ENCODE measurements at places on chromosomes 6 and 20. TPM values are rescaled to one million over a fixed set of nuclear protein-coding genes. Genes with fewer than 3 reads are reported as not detected.

Gene CALHM6
- total RNA-seq: 1.7 TPM

Gene RUNX2
- total RNA-seq: 31.0 TPM

Gene FOXQ1
- total RNA-seq: not detected

Gene CENPQ
- total RNA-seq: 12.4 TPM

Gene TPBG
- 0.13 TPM for total RNA-seq

Gene PAK5
- total RNA-seq: not detected

Gene NUP153
- total RNA-seq: 105 TPM

Gene OXT
- not detected for total RNA-seq

Gene BPI
- not detected for total RNA-seq

Gene SLC26A8
- not detected for total RNA-seq

Gene GGT7
- total RNA-seq: 11.6 TPM

Gene SYCP2L
- total RNA-seq: not detected

Gene C20orf144
- 0.11 TPM for total RNA-seq

Gene DEFB132
- not detected for total RNA-seq

Gene UQCC2
- 110 TPM for total RNA-seq

DNA sequence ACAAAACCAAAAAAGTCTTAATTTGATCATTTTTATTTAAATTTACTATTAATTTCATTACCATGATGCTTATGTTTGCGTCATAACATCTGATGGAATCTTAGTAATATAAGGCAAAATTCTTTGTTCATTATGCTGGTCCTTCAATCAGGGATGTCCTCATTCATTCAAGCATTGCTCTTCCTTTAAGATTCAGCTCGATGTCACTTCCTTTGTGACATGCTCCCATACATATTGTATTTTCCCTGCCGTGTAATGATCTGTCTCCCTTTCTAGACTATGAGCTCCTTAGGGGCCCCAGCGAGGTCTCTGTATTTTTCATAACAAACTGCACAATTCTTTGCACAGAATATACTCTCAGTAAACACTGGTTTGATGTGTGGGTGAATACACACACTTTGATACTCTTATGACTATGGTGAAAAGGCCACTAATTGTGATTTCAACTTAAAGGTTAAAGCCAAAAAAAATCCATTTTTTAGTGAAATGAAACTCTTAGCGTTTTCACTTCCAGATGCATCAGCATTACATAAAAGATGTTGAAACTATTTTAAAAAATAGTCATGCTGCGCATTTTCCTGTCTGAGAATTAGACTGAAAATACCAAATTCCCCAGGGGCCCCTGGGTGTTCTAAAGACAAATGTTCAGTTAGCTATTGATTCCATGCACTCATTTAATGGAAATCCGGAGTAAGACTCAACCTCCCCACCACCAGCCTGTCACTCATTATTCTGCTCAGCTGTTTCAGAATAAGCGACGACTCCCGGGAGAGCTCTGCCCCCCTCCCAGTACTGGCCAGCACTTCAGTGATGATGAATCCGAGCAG, 169.7 kb downstream of the ATXN1 start:
- DNase-seq: no peak

GRCh38 chr6:3506751-3507383, 50.0 kb upstream of the SLC22A23 start:
- DNase-seq: no peak

DNA sequence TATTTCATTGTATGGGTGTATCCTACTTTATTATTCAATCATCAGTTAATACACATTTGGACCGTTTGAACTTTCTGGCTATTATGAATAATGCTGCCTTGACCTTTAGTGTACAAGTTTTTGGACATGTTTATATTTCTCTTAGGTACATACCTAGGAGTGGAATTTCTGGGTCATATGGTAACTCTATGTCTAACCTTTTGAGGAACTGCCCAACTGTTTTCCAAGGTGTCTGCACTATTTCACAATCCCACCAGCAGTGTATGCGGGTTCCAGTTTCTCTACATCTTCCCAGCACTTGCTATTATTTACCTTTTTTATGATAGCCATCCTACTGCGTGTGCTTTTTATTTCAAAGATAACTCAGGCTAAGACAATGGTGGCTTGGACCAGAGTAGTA, 14.3 kb upstream of the SLC13A3 start:
- DNase-seq: no peak

GRCh38 chr20:10022625-10023024, 12.2 kb upstream of the ANKEF1 start:
- no peak for DNase-seq

- DNase-seq: peak; percentile 40
Measured at GRCh38 chr6:116461932-116462885, 1.0 kb downstream of the CALHM6 start.

GRCh38 chr20:5592823-5593739, 157.1 kb upstream of the SHLD1 start:
- DNase-seq: no peak

GRCh38 chr6:138774370-138774769, 801 bp downstream of the CCDC28A start:
- DNase-seq: no peak

GRCh38 chr20:40287683-40288082, 401.4 kb downstream of the MAFB start:
- no peak for DNase-seq

DNA sequence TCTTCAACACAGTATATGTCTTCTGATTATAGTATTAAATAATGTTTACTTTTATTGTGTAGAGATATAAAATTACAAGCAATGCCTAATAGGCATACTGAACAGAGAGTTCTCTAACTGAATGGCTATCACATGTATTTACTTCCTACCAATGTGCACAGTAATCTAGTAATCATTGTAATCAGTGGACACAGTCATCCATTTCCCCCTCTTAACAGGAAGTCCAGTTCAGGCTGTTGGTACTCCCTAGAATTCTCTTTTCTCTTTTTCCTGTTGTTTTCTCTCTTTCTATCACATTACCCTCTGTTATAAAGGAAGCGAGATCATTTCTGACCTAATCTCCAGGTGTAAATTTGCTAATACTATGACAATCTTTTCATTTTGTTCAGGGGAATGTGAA, 172.5 kb downstream of the HTR1B start:
- no peak for DNase-seq

GRCh38 chr6:150377211-150377781, 8.5 kb downstream of the IYD start:
- DNase-seq: no peak

GRCh38 chr6:96826865-96827264, 10.4 kb downstream of the GPR63 start:
- DNase-seq: no peak

- no peak for DNase-seq
Measured at GRCh38 chr6:166830891-166831363, 125.4 kb downstream of the RNASET2 start.

- DNase-seq: no peak
Measured at GRCh38 chr20:1386323-1386722, 6.5 kb downstream of the FKBP1A start.

- DNase-seq: no peak
Measured at GRCh38 chr6:168148231-168148849, 69.3 kb upstream of the FRMD1 start.

- DNase-seq: no peak
Measured at GRCh38 chr6:10302566-10303235, 112.2 kb downstream of the TFAP2A start.

- no peak for DNase-seq
Measured at GRCh38 chr20:54557806-54558590, 82.6 kb downstream of the DOK5 start.

DNA sequence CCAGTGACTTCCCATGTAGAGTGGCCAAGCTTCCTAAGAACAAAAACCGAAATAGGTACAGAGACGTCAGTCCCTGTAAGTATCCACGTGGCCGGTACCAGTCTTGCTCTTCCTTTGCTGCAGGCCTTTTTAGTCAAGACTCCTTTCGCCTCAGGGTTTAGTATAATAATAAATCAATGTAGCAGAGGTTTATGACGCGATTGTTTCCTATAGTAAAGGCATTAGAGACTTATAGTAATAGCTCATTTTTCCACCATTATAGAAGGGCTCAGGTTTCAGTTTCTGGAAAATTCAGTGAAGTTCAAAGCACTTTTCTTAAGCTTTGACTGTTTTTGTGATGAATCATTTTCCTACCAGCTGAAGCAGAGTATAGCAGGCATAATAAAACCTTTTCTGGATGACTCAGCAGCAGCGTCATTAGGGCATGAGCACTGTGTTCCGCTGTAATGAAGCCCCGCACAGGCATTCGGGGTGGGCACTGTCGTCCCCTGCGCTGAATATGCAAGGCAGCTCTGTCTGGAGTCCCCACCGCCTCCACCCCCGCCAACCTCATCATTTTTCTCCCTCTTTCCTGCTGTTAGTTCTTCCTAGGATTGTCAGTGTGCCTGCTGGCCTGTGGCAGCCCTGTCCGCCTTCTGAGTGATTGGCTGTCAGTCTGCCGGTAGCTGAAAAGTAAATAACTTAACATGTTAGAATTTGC, 51.3 kb downstream of the PTPN1 start:
- DNase-seq: peak; percentile 62

DNA sequence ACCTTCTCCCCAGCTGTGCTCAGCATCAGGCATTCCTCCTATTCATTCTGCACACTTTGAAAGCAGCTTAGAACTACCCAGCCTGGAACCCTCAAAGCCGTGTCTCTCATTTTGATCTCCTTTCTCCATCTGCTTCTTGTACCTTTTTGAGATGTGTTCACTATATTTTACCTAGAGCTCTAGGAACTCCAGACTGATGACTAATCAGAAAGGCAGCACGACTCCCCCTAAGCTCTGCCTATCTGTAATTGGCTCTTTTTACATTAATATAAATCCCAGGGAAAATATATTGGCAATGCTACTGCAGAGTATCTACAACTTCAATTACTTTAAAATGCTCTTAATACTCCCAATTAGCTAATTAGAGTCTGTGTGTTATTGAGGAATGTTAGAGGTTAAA, 671.5 kb downstream of the CBLN4 start:
- no peak for DNase-seq

DNA sequence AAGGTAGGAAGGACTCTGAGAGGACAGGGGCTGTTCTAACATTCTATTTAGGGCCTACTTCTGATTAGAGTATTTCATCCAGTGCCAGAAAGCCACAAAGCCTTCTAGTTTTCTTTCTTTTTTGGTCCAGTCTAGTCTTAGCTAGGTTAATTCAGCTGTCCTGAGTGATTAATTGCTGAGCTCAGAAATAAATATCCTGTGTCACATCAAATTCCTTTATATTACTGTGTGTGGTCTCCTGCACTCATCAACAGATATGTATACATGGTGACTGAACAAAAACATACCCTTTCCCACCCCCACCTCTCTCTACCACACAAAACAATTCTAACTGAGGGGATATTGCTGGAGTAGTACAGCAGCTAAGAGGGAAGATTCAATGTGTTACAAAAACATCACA, 601.5 kb upstream of the NRSN1 start:
- DNase-seq: no peak

GRCh38 chr20:47319517-47320252, 36.8 kb downstream of the ZMYND8 start:
- no peak for DNase-seq

DNA sequence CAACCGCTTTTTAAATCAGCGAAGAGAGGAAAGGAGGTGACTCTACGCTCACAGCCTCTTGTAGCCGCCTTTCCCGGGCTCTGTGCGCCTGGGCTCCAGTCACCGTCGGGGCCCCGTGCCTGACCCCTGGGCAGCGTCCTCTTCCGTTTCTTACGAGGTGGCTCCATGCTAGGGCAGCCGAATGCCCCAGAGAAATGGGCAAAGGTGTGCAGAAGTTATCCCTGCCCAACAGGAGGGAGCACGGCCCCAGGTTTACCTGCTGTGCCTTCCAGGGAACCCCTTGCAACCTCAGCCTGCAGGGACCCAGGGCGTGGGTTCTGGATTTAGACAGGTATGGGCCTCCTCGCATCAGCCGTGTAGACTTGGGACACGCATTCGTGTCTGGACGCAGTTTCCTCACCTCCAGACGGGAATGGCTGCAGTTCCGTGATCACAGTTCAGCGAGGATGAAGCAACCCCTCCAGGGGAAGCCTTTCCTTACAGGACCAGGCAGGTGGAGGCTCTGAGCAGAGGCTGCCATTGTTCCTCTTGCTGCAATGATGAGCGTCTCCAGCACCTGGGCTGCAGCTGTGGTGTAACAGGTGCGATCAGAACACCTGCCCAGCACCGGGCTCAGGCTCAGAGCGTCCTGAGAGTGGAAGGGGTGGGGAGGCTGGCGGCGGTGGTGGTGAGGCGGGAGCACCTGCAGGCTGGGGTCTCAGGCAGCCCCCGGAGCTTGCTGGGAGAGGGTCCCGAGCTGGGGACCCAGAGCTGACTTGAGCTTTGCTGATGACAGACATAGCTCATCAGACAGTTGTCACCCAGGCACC, 81.3 kb upstream of the BHLHE23 start:
- peak; percentile 2 for DNase-seq

DNA sequence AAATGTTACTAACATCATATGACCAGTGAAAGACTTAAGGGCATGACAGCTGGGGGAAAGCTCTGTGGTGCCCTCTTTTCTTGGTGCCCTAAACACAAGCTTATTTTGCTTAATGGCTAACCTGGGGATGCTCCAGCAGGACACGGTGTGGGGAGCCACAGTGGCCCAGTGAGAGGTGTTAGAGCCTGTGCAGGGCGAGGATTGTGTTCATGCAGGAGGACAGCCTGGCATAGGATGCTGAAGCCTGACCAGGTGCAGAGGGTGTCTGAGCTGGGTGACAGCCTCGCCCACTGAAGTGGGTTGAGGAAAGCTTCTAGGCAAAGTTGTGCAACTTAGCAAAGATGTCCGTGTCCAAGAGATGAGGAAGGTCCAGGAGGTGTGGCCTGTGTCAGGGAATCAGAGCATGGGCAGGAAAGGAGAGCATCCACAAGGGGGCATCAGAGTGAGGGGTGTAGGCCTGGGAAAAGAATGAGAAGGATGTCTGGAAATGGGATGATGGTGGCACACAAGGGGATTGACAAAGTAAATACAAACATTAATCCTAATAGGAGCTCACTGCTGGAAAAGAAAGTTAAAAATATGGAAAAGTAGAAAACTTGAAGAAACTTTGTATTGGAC, 33.9 kb downstream of the SLC17A4 start:
- DNase-seq: peak; percentile 17

DNA sequence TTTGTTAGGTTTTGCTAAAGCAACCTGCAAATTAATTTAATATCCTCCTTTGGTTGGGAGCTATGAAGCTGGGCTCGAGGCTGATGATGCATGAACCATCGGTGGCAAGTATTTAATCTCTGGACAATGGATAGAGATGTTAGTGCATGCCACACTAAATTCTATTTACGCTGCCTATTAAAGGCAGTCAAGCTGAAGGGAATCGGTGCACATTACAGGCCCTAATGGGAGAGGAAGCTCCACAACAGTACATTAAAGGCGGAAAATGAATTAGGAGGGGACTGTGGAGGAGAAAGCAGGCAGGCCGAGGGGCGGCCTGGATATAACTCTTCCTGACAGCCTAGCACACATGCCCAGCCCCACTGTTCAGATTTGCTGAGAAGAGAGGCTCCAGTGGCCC, 132.4 kb upstream of the MAFB start:
- DNase-seq: no peak

All from activated T-cell treated with anti-CD3 and anti-CD28 coated beads, Interleukin-2, amount 50 U/mL, for 4 hours (primary cell).